Effector CD8-positive, alpha-beta T cell (primary cell): ENCODE measurements at places on chromosomes 6 and 20.

DNA sequence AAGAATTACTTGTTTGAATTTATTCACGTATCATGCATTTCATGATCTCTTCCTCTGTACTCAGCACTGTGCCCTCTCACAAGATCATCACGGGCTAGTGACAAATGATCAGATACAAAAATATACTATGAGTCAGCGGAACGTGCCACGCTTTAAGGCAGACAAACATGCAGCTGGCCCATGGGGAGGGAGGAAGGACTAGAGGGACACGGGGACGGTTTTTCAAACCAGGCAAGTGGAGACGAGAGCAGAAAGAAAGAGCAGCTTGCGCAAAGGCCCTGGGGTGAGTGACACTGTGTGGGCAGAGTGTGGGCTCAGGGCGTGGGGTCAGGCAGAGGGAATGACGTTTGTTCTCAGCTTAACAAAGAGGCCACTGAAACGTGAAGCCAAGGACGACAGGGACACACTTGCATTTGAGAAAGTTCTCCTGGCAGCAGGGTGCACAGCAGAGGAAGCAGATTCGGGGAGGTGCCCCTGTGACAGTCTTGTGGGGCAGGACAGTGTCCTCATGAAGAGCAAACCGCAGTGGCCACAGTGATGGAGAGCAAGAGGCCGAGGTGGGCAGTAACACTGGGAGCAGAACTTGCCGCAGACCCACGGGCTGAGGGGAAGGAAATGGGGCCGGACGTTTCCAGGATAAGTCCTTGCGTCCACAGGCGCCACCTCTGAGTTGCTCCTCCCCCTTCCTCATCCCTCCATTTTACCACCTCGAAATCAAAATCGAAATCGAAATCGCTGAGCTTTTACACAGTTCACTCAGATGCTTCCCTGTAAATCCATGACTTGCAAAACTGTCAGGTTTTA lies 6.9 kb upstream of the RPS6KA2 start:
- no peak for DNase-seq

- no peak for DNase-seq
These were observed 23.8 kb upstream of the PYGB start for GRCh38 chr20:25223765-25224720.

DNA sequence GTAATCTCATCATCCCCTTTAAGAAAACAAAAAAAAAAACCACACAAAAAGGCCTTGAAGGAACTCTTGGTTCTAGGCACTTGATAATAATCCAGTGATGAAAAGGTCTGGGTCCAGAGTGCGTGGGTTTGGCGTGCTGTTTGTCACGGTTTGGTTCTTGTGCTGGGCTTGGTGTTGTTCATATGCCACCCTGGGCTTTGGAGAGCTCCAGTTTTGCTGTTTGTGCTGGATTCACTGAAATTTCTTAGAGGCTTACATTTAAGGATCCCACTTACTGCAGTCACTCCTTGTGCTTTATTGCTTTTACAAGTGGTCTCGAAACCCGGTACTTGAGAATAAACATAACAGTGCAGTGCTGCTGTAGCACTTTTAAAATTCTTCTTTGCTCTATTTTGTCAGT lies 68.8 kb upstream of the XRN2 start:
- DNase-seq = no peak

- DNase-seq = no peak
These were observed 34.9 kb upstream of the GTSF1L start for GRCh38 chr20:43761386-43762340.

DNA sequence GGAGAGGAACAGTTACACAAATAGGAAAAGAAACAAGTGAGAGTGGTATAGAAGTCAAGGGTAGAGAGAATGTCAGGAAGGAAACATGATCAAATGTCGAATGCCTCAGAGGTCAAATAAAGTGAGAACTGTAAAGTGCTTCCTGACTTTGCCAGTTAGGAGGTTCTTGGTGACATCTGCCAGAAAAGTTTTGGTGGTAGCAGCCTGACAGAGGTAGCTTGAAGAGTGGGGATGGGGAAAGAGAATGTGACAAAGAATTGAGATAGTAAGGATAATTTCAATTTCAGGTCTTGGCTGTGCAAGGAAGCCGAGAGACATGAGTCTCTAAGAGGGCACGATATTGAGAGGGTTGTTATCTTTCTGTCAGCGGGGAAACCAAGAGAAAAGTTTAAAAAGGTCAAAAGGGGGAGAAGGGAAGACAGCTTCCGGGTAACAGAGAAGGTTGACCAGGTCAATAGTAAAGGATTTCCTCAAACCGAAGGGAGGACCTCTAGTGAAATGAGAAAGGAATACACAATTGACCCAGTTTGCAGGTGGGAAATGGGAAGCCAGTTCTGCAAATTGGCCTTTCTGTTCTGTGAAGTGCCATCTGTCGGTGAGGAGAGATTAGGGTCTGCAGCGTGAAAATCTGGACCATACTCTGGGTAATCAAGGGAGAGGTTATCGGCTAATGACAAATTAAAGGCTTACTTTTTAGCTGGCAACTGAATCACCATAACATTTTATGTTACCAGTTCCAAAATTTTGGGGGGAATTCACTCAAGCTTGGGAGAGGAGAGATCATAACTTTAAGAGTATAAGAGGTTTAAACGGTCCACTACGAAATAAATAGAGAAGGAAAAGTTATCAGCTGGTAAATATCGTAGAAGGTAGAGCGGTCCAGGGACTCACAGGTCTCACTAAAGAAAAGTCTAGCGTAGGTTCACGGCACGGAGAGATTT lies 973 bp upstream of the BRD2 start:
- no peak for DNase-seq

- DNase-seq = no peak
These were observed 85.3 kb downstream of the NKAIN2 start for GRCh38 chr6:123888771-123889513.

DNA sequence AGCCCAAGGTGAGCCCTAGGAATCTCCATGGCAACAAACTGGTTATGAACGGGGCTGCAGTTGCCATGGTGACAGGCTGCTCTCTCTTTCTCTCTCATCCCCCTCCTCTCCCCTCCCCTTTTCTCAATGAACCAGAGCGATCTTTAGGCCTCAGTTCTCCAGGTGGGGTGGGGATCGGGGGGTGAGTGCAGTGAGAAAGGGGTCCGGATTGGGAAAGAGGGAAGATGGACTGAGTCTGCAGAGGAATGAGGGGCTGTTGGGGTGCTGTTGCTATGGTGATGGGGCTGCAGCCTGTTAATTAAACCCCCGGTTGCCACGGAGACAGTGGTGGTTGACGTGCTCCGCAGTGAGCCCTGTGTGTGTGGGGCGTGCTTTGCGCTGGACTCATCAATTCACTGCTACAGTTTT lies 3.6 kb upstream of the SLC12A5 start:
- DNase-seq = no peak

GRCh38 chr6:337805-338368 lies 45.6 kb downstream of the DUSP22 start:
- no peak for DNase-seq

DNA sequence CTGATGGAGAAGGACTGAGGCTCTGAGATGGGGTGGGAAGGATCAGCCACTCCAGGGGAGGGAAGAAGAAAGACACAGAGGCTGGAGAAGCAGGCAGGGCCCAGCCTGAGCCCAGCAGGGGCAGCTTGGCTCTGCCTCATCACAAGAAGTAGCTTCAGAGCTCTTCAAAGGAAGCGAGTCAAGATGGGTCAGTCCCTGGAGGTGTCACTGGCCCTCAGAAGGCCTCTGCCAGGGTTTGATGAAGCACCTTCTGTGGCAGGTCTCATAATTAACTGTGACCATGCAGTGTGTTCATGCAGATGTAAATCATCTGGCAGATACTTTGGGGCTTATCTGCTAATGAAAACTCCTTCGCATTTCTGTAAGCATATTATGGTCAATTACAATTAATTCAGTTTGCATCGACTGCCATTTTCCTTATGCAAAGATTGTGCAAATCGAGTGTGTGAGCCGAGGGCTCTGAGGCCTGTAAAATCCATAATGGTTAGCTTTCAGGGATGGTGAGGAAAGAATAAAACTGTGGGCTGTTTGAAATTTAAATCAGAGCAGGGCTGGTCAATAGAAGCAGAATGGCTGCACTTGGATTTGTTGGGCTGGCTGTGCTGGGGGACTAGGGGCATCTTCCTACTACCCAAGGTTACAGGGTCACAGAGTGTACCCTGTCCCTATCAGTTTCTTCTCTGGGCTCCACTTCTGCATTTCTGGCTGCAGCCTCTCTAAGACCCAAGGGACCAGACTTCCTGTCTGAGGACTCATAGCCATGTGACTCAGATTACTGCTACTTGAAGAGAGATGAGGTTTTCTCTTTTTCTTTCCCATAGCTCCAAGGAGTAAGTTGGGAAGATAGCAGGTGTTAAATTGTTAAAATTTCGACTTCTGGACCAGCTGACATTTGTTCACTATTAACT lies 376.6 kb downstream of the DHX35 start:
- DNase-seq = no peak

GRCh38 chr6:38804358-38804757 lies 89.2 kb downstream of the DNAH8 start:
- no peak for DNase-seq

DNA sequence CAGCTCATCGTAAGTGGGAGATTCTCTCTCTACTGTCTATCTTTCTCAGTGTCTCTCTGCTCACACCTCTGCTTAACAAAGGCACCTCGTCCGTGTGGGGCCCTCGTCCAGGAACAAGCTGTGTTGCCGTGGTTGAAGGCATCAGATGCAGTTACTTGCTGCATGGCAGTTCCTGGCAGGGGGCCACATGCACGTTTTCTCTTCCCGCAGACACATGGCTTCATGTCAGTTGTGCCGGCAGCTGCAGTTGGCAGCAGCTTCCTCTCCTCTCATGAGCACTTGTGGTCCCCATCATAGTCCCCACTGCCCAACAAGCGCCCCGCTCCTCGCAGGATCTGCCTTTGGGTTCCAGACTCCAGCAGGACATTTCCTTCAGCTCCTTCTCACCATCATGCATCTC lies 7.1 kb upstream of the AFDN start:
- DNase-seq = no peak

- peak; percentile 14 for DNase-seq
These were observed 14.3 kb upstream of the NCOA3 start for GRCh38 chr20:47487175-47487917.

- DNase-seq = no peak
These were observed 23.3 kb downstream of the PXT1 start for GRCh38 chr6:36419310-36419709.

DNA sequence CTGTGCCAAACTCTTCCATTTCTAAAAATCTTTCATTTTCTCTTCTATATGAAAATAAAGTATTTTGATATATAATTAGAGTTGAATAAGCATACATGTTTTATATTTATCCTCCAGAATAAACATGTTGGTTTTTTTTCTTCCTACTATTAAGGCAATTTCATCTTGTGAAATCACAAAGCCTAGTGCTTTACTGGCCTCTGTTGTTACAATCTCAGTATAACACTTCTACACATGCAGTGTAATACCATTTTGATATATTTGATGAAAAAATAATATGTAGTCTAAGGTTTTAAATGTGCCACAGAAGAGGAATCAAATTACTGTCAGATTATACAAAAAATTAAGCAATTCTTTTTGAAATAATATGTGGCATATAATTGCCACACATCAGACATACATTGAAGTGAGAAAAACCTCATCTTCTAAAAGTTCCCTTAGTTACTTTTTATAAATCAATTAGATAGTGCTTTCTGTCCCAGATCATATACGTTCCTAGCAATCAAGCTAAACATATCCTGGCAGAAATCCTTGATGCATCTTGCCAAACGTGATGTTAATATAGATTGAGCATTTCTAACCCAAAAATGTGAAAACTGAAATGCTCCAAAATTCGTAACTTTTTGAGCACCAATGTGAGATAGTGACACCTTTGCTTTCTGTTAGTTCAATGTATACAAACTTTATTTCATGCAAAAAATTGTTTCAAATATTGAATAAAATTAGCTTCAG lies 225.1 kb upstream of the MANEA start:
- DNase-seq = no peak

- no peak for DNase-seq
These were observed 141.2 kb downstream of the DTNBP1 start for GRCh38 chr6:15521582-15521981.

DNA sequence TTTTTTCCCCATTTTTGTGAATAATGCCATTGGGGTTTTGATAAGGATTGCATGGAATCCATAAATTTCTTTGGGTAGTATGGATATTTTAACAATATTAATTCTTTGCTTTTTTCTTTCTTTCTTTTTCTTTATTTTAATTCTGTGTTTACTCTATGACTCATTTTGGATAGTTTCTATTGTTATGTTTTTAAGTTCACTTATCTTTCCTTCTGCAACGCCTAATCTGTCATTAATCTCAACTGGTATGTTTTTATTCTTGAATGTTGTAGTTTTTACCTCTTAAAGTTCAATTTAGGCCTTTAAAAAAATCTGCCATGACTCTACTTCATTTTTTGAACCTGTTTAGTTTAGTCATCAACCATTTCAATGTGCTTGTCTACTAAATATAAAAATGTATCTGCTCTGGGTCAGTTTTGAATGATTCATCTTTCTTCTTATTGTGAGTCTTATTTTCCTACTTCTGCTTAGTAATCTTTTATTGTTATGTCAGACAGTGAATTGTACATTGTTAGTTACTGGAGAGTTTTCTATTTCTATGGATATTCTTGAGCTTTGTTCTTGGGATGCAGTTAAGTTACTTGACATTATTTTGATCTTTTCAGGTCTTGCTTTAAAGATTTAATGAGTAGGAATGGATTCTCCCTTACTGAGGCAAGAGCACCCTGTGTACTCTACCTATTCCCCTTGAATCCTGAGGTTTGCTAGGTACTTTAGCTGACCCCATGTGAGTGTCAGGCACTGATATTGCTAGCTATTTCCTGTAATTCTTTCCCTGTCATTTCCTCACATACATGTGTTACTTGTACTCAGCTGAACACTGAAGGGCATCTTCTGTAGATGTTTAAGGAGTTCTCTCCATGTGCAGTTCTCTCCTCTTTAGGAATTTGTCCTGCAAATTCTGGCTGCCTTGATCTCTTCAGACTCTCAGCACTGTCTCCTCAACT lies 104.2 kb downstream of the TFAP2B start:
- DNase-seq = no peak

- DNase-seq = no peak
These were observed 872 bp upstream of the RBM39 start for GRCh38 chr20:35742741-35743523.

DNA sequence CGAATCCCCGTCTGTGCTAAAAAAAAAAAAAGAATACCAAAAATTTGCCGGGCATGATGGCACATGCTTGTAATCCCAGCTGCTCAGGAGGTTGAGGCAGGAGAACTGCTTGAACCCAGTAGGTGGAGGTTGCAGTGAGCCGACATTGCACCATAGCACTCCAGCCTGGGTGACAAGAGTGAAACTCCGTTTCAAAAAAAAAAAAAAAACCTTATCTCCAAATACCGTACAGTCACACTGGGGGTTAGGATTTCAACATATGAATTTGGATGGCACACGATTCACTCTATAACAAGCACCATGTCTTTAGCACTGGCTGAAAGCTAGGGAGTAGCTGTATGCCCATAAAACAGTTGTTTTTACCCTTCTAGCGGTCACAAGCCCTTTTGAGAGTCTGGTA lies 3.8 kb downstream of the SMIM13 start:
- DNase-seq = no peak

DNA sequence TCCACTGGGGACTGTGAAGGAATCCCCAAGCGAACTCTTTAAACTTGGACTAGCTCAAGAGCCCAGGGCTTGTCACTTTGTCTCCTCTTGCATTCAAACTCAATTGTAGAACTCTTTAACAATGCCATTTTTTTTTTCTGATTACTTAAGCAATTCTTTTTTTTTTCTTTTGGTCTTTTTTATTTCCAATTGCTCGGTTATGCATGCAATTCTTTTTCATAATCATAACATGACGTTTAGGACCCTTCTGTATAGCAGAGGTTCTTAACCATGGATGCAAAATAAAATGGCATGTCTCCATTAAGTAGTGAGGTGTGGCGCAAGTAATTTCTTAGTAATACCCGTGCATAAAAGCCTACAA lies 466 bp upstream of the BFSP1 start:
- DNase-seq = no peak

- DNase-seq = no peak
These were observed 542.4 kb upstream of the BTBD3 start for GRCh38 chr20:11375335-11375734.
